GF-D8 (cell line): ENCODE measurements at places on chromosomes 12 and 14.

DNA sequence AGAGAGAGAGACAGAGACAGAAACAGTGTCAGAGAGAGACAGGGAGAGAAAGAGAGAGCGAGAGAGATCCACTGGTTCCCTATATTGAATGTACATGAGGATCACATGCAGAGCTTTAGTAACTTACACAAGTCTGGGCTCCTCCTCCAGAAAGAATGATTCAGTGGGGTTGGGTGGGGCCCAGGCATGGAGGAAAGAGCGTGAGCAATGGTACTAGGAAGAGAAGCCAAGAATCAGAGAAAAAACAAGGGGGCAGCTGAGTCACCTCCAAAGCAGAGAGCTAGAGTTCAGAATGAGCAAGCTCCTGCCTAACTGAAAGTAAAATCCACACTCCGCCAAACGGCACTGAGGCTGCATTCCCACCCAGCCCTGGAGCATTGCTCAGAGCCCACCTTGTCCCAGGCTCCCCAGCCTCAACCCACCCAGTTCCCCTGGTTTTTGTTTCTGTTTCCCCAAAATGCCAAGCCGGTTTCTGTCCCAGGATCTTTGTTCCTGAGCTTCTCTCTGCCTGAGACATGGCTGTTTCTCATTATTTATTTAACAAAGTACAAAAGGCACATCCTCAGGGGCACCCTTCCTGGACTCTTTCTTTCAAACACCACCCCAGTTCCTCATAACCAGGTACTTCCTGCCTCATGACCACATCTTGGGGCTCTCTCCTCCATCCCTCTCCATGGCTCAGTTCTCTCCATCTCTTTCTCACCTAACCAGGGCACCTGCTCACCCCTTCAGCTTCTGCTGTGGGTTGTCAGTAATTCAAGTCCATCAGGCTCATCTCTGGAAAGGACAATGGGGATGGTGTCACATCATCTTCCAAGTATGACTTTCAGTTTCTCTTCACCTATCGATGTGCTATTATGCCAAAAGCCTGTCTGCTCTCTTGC, 670.3 kb upstream of the TBX3 start:
- no peak for DNase-seq

DNA sequence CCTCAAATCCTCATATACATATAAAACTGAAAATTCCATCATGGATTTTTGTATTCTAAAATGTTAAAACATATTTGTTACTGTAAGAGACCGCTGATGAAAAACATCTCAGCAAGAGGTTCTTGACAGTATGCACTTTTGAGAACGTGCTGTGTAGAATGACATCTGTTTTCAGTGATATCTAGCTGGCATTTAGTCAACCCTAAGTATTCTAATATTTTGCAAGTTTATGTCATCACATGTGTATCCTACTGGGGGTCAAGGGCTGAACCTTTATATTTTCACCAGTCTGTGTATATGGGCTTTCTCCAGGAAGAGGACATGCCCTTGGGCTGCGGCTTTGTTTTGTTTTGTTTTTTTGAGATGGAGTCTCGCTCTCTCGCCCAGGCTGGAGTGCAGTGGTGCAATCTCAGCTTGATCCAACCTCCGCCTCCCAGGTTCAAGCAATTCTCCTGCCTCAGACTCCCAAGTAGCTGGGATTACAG, 22.0 kb upstream of the YARS2 start:
- no peak for DNase-seq

- DNase-seq = no peak
Measured at GRCh38 chr12:26157001-26157400, 32.2 kb upstream of the BHLHE41 start.

DNA sequence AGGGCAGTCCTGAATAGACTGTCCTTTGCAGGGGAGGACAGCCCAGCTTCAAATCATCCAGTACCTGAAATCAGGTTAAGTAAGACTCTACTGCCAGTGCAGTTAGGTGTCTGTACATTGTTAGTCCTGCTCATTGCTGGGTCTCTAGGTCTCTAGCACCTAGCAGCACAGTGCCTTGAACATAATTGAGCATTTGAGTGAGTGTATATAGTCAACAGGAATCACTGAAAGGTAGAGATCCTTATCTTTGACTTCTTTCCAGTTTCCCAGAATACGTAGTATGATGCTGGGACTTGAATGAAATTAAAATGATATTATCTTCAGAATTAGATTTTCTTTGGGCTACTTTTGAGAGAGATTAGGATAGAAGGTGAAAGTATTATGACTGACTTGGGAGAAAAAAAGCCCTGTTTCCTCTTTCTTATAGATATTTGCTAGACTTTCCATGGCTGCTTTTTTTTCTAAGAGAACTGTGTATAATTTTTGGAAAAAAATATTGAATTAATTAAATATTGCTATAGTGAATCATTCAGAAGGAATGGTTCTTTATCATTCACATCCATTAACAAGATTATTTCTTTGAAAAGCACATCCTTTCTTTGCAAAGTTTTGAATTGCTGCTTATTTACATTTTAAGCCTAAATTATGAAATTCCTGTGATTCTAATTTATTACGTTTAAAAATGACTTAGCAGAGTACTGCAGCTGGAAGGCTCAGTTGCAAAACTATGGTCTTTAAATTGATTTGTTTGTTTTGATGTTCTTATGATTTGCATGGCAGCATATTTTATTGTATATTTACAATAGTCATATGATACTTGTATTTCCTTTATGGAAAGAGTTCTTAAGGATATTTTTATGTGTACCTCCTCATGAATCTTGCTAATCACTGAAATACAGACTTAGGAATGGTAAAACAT, 51.6 kb downstream of the PPP4R4 start:
- DNase-seq = no peak

DNA sequence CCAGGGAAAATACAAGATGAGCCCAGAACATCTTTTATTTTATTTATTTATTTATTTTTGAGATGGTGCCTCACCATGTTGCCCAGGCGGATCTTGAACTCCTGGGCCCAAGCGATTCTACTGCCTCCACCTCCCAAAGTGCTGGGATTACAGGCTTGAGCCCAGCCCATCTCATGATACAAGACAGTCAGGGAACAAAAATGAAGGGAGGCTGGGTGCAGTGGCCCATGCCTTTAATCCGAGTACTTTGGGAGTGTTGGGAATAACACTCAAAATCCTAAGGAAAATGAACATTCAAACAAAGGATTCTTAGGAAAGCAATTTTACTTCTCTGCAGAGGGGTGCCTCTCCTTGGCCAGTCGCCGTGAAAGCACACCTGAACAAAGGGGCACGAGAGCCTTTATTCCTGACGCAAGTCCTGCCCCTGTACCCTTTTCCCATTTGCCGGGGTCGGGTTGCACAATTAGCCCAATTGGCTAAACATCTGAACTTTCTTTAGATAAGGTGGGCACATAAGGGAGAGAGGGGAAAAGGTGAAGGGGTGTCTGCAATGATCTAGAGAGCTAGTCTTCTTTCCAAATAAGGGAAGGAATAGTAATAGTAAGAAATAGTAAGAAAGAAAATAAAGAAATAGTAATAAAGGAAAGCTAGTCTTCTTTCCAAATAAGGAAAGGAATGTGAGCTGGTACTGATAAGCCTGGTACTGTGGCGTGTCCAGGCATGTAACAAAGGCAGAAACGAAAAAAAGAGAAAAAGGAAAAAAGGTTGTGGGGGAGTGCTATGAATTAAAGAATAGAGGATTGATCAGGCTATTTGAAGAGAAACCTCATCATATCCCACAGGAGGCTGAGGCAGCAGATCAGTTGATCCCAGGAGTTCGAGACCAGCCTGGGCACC, 13.4 kb downstream of the NCAPD2 start:
- DNase-seq = no peak

DNA sequence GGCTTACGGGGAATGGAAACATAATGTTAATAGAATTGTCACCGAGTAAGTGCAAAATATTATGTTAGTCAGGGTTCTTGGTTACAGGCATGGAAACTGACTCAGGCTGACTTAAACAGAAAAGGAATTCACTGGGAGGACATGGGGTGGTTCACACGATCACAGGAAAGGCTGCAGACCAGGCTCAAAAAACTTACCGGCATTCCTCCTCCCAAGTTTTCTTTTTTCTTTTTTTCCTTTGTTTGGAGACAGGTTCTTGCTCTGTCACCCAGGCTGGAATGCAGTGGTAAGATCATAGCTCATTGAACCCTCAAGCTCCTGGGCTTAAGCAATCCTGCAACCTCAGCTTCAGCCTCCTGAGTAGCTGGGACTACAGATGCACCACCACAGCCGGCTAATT, 11.9 kb upstream of the UBE2N start:
- DNase-seq = no peak

GRCh38 chr14:30243805-30244204, 315.2 kb upstream of the G2E3 start:
- DNase-seq = no peak

DNA sequence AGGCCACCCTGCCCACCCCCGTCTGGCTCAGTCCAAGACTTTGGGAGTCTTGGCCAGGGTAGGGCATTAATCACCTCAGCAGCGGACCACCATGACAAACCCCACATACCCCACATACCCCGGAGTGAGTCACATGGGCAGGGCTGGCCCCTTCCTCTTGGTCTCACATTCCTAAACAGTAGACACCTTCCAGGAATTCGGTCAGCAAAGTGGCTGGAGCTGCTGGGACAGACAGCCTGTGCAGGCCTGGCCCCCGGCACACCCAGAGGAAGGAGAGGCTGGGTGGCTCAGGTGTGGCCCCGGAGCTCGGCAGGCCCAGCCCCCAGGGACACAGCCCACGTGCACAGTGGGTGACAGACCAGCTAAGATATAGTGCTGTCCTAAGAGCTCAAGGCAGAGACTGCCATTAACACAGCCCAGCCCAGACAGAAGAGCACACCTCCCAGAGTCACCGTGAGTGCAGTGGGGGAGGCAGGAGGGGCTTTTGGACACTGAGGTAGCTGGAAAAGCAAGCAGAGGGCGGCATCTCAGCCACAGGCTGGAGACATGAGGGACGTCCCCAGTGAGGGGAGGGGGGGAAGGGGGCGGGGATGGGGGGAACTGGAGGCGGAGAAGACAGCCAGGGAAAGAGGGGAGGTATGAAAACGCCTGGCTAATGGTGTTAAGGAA, 24.0 kb downstream of the CCDC85C start:
- DNase-seq = no peak

DNA sequence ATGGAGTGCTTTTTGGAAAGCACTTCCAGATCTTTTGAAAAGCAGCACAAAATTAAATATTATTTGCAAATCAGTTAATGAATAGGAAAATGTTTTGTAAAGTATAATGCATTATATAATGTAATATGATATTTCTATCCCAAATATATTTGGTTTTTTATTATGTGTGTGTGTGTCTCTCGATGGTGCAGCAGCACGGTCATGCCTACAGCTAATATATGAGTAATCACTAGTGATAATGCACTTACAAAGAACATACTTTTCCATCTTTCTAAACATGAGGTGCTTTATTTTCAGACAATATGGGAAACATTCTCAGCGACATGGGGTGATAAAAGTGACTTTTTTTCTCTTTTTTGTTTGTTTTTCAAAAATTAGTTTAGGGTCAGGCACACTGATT, 1.3 kb upstream of the EEA1 start:
- no peak for DNase-seq

DNA sequence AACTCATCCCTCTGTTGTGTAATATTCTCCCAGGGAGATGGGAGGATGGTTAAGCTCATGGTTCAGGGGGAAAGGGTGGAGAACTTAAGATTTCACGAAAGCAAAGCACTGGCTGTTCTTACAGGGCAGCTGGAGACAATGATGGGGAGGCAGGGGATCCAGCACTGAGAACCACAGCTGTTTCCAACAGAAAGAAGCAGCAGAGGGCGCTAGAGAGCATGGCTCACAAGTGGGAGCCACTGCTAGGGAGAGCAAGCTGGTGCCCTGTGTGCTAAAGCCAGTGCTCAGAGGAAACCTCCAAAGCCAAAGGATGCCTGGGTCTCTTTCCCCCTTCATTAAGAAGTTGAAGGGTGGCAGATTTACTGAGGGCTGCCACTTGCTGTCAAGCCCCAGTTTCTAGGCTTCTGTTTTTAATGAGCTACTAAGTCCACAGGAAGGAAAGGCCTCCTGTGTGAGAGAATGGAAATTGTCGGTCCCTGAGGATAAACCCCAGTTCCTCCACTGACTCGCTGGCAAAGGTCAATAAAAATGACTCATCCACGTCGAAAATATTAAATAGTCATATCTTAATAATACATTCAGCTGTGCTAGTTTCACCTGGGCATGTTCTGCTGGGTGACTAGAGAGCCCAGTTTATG, 199.7 kb downstream of the ANO2 start:
- no peak for DNase-seq

- no peak for DNase-seq
Measured at GRCh38 chr14:51331486-51332367, 91.7 kb downstream of the TMX1 start.
